Hematopoietic multipotent progenitor cell treated with erythropoietin and hydrocortisone succinate and interleukin-3 and kit ligand, for 17 days (in vitro differentiated cells): ENCODE measurements at places on chromosomes 7 and 10.
A peak's percentile ranks its signal among the peaks of the same experiment; 100 is the strongest.

- DNase-seq = no peak
Observed at GRCh38 chr10:34698979-34699378, 116.1 kb downstream of the PARD3 start.

DNA sequence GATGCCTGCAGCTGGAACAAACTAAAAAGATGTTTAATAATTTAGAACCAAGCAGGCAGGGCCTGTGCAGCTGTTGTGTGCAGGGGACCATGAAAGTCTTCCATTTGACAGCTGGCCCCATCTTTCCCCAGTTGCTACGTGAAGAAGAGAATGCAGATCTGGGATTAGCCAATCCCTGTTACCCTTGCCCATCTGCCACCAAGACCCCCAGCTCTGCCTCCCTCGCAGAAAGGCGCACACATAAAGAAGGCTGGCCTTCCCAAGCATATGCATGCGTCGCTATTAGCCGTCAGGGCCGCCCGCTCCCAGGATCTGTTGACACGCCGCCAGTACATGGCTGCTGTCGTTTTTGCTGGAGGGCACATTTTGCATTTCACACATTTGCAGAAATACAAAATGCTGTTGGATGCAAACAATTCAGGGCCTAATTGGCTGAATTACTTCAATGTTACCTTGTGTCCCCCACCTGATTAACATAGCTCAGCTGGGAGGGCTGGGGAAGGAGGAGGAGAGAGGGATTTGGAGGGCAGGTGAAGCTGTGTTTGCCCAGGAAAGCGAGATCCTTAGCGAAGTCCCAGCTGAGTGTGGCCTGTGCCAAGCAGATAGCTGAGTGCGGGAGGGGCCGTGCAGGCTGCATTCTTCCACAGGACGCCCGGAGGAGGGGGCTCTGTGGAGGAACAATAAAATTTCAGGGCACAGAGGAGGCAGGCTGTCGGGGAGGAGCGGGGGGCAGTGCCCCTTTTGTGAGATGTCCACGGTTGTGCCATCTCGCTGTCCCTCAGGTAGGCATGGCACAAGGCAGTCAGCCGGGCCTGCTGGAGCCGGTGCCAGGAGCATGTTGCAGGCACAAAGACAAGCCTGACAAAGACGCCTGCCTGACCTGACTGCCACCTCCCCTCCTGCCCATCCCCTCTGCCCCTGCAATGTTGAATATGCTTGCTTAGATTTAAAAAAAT lies 443.0 kb upstream of the MKI67 start:
- DNase-seq = no peak

GRCh38 chr7:116545411-116545993 lies 20.7 kb downstream of the CAV1 start:
- DNase-seq = no peak

GRCh38 chr7:73557397-73558257 lies at the start of gene BCL7B:
BCL7B (minus strand) TSS chr7:73557690; CDS start chr7:73557578, 112 bp downstream.
- peak; percentile 76 for DNase-seq

DNA sequence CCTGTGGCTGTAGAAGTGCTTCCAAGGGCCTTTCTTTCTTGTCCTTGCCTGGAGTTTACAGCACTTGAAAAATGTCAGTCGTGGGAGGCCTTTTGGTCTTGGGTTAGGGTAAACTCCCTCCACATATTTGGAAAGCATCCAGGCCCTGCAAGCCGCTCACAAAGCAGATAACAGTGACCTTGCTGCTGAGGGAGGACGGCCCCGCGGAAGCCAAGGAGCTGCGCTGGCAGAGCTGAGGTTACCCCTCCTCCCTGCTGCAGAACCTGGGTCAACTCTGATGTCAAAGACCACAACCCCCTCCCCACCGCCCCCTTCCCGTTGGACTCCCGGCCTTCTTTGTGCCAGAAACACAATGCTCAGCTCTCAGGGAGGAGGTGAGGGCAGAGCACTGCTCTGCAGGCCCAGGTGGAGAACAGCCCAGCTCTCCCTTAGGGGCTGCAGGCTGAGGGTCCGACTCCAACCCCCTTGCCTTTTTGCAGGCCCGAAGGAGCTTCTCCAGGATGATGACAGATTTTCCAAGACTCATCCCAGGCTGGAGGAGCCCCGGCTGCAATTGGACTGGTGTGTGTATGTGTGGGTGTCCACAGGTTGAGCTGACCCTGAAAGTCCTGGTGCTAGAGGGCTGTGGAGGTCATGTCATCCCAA lies 957.6 kb upstream of the ZNF722 start:
- DNase-seq = no peak

GRCh38 chr7:43496596-43496995 lies 86.3 kb upstream of the STK17A start:
- no peak for DNase-seq

- no peak for DNase-seq
Observed at GRCh38 chr7:73515178-73515577, 6.9 kb downstream of the BAZ1B start.

- no peak for DNase-seq
Observed at GRCh38 chr7:94848992-94849576, 58.3 kb upstream of the PPP1R9A start.

- DNase-seq = no peak
Observed at GRCh38 chr7:47710201-47710935, 128.5 kb upstream of the TNS3 start.

- no peak for DNase-seq
Observed at GRCh38 chr7:1632506-1632905, 37.6 kb upstream of the ELFN1 start.

GRCh38 chr10:77949167-77949566 lies 22.6 kb upstream of the DLG5 start:
- DNase-seq = no peak

- DNase-seq = no peak
Observed at GRCh38 chr10:62380016-62380415, 5.8 kb downstream of the ZNF365 start.

DNA sequence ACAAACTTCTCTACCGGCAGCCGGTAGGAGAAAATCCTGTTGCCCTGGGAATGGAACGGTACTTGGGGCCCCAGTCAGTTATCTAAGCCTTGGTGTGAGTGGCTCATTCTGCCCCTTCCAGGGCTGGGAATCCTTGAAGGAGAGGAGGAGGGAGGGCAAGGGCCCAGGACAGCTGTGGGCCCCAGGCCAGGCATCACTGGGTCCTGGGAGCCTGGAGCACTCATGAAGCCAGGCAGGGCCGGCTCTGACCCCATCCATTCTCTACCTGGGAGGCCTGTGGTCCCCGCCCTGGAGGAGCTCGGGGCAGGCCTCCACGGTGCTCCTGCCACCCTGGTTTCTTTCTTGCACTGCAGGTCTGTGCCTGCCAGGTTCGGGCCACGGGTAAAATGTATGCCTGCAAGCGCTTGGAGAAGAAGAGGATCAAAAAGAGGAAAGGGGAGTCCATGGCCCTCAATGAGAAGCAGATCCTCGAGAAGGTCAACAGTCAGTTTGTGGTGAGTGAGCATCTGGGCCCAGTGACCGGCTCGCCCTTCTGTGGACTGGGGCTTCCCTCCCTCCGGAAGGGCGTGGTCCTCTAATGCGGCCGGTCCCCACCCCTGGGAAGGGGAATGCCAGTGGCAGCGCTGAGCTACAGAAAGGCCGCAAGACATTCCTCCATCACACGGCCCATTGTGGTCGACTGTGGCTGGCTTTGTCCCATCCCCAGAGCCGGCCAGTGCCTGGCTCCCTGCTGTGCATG lies 111.3 kb downstream of the RGS10 start:
- DNase-seq = no peak
